ENCODE measurements at places on chromosomes 4 and X.

- no peak for DNase-seq
Observed at GRCh38 chr4:7674706-7675105, 240.0 kb upstream of the PSAPL1 start.

DNA sequence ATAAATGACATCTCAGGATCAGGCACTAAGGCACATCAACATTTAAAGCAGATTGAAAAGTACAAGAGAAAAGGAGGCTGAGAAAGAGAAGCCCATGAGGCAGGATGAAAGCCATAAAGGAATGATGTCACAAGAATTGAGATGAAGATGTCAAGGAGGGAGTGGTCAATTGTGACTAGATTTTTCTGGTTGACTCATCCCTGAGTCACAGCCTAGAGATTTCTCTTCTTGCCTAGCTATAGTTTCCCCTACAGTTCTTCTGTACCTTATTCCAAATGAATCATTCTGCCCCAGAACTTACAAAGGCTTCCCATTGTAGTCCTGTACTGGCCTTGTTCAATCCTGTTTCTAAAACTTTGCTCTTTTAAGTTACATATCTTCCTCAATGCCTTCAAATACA lies 3.4 kb upstream of the USP53 start:
- DNase-seq, result peak; percentile 72

- no peak for DNase-seq
Observed at GRCh38 chrX:30814978-30815377, 74.1 kb downstream of the TAB3 start.

DNA sequence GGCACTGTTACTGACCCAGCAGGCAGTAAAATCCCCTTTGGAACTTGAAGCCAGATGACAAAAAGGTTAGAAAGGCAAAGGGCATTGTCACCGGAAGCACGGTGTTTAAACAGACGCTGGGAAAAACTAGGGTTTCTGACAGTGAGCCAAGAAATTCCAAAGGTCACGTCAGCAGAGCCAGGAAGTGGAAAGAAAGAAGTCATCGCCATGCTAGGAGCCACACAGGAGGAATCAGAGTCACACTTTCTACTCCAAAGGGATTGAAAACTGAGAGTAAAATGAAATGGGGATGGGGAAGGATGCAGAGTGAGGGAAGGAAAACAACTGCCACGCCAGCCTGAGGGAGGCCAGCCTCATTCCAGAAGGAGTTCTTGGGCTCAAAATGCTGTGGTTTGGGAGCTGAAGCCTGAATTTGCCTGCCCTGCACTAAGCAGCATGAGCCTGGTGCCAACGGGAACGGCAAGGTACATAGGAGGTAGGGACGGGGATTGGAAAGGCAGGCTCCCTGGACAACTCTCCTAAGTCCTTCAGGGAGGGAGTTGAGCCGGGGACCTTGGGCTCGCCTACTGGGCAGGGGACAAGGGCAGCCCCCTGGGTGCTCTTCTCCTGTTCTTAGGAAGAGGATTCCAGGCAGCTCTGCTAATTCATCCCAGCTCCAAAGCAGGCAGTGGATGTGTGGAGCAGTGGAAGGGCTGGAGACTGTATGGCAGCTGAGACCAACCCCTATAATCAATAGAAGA lies 66.8 kb downstream of the SOWAHB start:
- no peak for DNase-seq

- DNase-seq, result no peak
Observed at GRCh38 chrX:35726176-35726575, 72.0 kb upstream of the MAGEB16 start.

- DNase-seq, result no peak
Observed at GRCh38 chr4:36446275-36446674, 164.9 kb downstream of the DTHD1 start.

- DNase-seq, result no peak
Observed at GRCh38 chr4:171813526-171814250, 484 bp downstream of the GALNTL6 start.

GRCh38 chr4:74097631-74098426 lies 1.2 kb downstream of the CXCL2 start:
- no peak for DNase-seq

DNA sequence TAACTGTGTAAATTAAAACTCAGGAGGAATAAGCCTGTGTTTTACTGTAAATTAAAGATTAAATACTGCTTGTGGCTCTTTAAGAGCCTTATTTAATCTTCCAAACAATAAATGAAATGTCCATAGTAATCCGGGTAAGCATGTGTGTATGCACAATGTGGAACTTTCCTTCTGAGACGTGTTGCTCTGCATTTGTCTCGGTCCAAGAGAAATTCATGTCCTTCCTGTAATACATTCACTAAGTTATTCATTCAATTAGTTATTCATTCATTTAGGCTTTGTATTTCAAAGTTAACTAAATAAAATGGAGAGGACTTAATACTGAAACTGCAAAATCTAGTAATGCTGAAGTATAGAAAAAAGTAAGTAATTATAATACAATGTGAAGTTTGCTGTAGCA lies 2728.8 kb downstream of the PCDH7 start:
- no peak for DNase-seq

DNA sequence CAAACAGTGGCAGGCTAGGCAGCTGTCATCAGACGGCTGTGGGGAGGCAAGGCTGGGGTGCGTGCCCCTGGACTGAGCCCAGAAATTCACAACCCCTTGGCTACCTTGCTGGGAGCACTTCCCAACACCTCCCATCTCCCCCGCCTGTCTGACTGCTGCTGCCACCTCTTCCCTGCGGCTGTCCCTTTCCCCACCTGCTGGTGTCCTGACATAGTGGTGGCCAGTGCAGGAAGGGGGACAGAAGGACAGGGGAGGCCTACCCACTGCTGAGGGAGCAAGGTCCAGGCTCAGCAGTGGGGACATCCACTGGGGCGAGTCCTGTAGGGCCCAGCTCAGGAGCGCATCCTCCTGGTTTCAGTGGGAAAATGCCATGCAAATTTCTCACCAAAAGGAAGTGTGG lies 3.4 kb downstream of the ABCD1 start:
- no peak for DNase-seq

GRCh38 chr4:153651587-153651986 lies 32.5 kb upstream of the TLR2 start:
- DNase-seq, result peak; percentile 78

- peak; percentile 5 for DNase-seq
Observed at GRCh38 chrX:2875798-2876399, 47.2 kb downstream of the GYG2 start.

GRCh38 chrX:53813670-53814440 lies 127.3 kb upstream of the HUWE1 start:
- DNase-seq, result no peak

DNA sequence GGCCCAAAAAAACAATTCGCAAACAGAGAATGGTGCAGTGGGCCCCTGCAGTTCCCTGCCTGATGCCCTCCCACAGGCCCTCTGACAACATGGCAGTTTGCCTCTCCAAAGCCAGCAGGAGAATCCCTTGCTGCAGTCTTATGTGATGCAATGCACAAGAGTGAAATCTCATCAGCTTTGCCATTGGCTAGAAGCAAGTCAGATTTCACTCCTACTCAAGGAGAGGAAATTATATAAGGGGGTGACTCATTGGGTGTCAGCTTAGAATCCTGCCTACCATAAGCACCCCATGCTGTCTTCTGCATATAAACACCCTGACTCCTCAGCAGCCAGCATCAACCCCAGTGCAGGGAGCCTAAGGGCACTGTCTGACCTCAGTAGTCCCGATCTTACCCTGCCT lies 157.3 kb upstream of the LDB2 start:
- no peak for DNase-seq

DNA sequence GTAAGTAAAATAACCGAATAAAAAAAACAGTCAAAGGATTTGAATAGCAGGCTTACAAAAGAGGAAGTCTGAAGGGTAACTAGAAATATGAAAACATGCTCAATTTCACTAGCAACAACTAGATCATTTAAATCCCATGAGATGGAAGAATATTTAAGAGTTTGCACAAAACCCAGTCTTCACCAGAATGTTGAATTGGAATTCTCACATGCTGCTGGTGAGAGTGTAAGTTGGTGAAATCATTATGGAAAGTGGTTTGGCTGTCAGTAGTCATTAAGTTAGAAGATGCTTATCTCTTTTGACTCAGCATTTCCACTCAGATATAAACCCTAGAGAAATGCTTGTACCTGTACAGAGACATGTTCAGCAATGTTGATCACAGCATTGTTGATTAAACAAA lies 110.1 kb downstream of the PGRMC2 start:
- no peak for DNase-seq

DNA sequence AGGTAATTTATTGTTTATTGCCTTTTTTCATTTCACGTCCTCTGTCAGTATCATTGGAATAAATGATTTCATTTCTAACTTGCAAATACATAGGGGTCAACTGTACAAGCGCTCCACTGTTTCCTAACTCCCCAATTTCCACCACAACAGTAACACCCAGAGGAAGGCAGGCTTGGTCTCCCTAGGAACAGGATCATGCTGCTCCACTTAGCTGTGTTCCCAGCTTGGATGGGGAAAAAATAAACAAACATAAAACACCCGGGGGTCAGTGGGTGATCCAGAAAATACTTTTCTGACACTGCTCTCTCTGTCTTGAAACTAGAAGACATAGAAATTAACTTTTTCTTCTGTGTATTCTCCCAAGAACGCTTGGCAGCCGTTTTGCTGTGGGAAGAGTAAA lies 772.5 kb downstream of the TRIML1 start:
- no peak for DNase-seq
